ENCODE measurements at places on chromosomes 5 and 9.
A peak's percentile ranks its signal among the peaks of the same experiment; 100 is the strongest.

- no peak for DNase-seq
Observed at GRCh38 chr9:104177003-104177611, 83.0 kb downstream of the SMC2 start.

DNA sequence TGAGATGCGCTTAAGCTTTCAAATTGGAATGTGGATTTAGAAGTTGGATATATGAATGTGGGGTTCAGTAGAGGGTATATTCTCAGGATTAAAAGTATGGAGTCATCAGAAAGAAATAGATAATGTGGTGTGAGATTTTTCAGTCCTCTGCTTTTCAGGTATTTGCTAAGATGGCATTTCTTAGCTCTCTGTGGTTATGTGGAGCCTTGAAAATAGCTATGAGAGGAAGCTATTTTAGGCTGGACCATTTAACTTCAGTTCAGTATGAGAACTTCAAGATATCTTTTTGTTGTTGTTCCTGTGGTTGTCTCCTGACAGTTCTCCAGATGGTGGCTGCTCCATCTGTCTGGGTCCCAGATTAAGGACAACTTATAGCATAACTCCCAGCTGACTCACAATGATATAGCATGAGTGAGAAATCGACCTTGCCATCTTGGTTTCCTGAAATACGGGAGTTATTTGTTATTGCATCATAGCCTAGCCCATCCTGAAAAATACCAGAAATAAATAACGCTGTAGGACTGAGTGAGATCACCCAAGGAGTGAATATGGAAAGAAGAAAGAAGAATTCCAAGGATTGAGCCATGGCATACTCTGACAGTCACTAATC is 461.5 kb downstream of the ANXA1 start:
- peak; percentile 85 for DNase-seq

DNA sequence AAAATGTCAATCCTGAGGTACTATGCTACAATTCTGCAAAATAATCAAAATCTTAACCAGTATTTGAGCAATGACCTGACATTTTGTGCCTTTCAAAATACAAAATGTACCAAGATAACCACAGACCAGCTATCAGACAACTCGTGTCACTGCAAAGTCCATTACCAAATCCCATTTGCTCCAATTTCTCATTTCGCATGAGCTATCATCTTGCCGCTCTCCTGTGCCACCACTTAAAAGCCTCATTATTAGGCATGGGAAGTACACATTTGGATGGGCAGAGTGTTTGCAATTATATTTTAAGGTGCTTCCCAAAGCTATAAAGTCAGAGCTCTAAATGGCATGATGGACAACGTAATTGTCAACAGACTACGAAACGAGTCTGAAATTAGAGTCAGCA is 205.2 kb downstream of the AGTPBP1 start:
- no peak for DNase-seq

DNA sequence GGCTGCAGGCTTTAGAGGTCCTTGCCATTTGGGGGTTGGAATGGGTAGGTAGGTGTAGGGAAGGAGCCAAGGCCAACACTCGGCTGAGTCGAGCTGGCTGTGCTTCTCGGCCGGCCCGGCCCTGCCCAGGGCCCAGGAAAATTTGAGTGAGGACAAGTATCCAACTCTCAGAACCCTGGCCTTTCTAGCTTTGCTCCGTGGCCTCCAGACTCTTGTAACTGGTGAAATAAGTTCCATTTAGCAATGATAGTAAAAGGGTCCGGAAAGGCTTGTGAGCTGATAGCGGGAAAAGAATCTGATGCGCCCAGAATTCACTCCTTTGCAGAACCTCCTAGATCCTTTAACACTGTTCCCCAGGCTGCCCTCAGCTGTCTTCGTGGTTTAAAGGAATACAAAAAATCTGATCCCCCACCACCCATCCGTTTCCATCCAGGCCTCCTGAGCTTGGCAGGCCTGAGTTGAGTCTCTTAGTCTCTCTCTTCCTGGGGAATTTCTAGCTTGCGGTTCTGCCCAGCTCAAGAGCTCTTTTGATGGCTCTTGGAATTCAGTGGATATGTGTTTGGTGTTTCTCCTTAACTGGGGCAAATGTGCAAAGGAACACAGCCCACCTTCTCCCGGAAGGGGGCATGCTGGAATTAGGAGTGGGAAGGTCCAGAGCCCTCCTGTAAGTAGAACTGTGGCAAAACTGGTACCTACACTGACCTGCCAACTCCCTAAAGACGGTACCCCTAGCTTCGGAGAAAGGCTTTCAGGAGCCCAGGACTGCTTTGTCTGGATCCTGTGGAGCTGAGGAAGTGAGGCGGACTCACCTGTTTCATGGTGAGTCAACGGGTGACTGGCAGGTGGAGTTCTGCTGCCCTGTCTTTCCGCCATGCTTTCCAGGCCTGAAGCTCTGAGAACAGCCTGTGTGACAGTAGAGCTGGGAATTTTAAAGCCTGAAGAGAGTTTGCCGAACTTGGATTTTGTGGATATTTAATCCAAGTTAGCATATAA is 1.7 kb downstream of the DMRT3 start:
- no peak for DNase-seq

- no peak for DNase-seq
Observed at GRCh38 chr9:128825923-128826700, 3.5 kb downstream of the SPOUT1 start.

- peak; percentile 41 for DNase-seq
Observed at GRCh38 chr9:136587145-136587943, 41.5 kb upstream of the NOTCH1 start.

GRCh38 chr5:123813264-123813663 is 301.3 kb downstream of the CSNK1G3 start:
- DNase-seq, result peak; percentile 25

DNA sequence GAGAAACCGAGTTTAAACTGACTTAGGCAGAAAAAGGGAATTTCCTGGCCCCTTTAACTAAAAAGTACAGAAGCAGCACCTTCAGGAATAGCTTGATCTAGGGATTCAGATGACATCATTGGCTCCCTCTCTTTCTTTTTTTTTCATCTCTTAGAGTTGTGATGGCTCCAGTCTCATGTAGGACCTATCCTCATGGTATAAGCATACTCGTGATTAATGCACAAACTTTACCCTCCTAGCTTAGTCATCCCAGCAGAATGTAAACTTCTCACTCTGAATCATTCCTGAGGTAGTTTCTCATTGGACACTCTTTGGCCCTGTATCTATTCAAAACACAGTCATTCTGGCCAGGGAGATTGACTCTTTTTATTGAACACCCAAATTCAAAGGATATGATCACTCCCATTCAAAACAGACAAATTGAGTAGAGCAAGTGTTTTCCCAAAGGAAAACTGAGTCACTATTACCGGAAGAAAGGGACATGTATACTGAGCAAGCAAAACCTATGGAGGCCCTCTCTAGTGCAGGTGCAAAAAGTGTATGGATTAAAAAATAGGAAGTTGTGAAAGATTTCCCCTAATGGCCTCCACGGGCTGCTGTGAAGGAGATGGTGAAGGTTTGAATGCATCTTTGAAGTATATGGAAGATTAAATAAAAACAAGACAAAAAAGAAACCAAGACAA is 27.6 kb upstream of the SMIM23 start:
- peak; percentile 89 for DNase-seq

GRCh38 chr5:107063511-107063910 is 607.2 kb downstream of the EFNA5 start:
- peak; percentile 5 for DNase-seq

DNA sequence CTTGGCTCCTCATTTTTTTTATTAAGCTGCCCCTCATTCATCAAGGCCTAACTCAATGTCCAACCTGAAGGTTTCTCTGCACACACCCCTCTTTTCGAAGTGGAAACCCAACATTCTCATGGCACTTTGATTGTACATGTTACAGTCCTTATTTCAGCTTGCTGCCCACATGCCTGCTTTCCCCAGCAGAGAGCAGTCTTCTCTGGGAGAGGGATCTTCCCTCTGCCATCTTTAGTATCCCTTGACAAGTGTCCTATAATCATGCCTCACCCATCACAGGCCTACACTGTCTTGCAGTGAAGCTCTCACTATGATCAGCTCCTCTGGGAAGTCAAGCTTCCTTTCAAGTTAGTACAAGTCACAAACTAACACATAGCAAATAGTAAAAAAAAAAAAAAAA is 175.1 kb downstream of the ACER2 start:
- DNase-seq, result no peak

GRCh38 chr5:21681911-21682310 is 1171.2 kb downstream of the CDH12 start:
- no peak for DNase-seq

GRCh38 chr5:143605403-143606005 is 202.0 kb upstream of the NR3C1 start:
- no peak for DNase-seq

GRCh38 chr5:112491257-112491656 is 72.2 kb upstream of the EPB41L4A start:
- DNase-seq, result no peak

DNA sequence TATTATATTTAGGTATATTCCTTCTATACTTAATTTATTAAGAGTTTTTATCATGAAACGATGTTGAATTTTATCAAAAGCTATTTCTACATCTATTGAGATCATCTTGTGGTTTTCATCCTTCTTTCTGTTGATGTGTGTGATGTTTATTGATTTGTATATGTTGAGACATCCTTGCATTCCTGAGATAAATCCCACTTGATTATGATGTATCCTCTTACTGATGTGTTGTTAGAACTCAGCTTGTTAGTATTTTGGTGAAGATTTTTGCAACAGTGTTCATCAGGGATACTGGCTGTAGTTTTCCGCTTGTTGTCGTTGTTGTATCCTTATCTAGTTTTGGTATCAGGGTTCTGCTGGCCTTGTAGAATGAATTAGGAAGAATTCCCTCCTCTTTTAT is 213.6 kb downstream of the GDNF start:
- no peak for DNase-seq

- DNase-seq, result no peak
Observed at GRCh38 chr9:130039528-130040147, 3.4 kb downstream of the FNBP1 start.

DNA sequence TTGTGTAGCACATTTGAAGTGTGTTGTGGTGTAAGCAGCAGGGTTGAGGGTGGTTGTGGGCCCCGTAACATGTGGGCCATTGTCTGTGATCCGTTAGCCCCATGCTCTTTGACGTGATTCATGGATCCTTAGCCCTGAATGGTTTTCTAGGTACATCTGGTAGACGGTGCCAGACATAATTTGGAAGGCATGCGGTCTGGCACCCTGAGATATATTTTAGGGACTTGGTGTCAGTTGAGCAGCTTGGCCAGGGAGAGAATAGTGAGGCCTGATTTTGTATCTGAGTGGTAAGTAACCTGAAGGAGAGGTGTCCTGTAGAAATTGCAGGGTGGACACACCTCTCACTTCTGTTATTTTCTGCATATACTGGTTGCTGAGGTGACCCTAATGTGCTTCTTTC is 10.9 kb downstream of the SH3GL2 start:
- DNase-seq, result no peak

DNA sequence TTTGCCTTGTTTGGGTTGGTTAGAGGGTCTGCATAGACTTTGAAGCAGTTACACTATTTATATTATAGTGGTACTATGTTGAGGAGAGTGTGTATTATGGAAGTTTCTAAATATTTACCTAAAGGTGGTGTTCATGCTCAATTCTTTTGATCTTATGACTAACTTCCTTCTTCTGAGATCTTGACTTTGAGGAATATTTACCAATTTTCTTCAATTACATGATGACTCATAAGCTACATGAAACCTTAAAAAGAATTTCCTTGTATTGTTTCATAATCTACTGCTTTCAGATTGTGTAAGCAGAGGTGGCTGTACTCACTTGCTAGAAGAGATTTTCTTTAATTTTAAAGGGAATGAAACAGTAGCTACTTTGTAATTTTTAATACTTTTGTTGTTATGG is 276.1 kb downstream of the TAF11L14 start:
- peak; percentile 55 for DNase-seq

DNA sequence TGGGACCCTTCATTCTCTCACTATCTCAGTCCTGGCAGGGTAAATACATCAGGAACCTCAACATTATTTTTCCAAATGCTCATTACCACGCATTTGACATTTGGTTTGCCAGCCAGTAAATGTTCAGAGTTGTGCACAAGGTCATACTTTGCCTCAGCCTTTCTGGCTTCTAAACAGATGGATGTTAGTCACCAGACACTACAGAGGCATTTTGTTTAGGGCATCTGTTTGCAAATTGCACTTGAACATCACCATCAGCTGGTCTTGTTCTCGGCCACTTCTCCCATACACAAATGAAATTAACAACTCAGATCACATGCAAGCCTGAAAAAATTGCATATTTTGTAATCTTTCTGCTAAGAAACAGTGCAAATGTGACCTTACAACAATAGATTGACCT is 75.0 kb upstream of the SLC1A1 start:
- DNase-seq, result no peak

GRCh38 chr5:107665036-107665570 is 5.6 kb downstream of the EFNA5 start:
- DNase-seq, result no peak

DNA sequence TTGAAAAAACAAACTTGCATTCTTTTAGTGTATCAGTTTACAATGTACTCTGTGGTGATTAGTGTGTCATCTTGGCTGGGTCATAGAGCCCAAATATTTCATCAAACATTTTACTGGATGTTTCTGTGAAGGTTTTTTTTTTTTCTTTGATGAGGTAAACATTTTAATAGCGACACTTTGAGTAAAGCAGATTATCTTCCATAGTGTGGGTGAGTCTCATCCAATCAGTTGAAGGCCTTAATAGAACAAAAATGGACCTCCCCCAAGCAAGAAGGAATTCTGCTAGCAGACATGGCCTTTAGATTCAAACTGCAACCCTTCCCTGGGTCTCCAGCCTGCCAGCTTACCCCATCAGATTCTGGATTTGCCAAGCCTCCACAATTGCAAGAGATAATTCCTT is 72.5 kb downstream of the FSTL4 start:
- DNase-seq, result no peak

- no peak for DNase-seq
Observed at GRCh38 chr9:117434566-117434965, 19.7 kb upstream of the ASTN2 start.

DNA sequence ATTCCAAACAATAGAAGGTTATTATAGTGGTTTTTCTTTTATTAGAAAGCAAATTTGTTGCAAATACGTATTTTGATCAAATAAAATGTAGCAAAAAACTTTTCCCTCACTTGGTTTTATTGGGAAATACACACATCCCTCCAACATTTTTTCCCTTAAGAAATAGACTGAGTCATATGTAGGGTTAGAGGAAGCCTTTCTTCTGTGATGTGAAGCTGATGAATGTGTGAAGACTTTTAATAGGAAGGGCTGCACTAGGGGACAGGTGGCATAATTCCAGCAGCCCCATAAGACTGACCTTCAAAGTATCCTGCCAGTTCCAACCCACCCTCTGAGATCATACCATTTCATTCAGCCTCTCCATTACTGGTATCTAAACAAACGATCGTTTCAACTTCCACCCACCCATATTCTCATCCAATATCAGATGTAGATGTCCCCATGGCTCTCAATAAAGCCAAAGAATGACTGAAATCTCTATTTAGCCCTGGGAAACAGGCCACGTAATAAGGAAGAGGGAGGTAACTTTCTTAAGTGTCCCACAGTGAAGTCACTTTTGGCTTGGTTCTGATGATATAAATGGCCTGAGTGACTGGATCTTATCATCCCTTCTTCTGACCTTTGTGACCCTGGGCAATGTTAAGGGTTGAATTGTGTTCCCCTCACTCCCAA is 64.7 kb upstream of the LPAR1 start:
- DNase-seq, result no peak

GRCh38 chr9:99050924-99051323 is 54.0 kb upstream of the TGFBR1 start:
- DNase-seq, result no peak
